ENCODE measurements at places on chromosomes 2 and 18.

DNA sequence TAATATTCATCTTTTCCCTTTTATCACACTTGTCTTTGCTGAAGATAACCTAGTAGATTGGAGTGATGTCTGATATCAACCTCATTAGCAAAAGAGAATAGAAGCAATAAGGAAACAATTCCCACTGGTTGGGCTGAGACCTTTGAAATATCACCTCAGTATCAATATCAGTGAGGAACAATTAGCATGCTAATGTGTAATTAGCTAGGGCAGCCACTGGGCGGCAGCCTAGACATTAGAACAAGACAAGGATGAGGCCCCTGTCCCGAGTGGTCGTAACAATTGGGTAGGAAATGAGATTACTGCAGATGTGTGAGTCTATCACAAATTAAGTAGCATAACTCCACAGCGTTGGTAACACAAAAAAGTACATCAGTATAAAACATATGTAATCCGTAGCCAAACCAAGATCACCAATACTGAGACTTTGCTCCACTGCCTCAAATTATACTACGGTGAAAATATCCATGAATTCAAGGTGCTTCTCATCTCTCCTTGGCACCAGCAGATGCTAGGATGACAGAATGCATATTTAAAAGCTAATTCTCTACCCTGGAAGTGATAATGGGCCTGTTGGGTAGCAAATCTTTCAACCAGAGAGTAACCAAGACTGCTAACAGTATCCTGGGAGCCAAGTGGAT lies 99.1 kb downstream of the ALPK2 start:
- peak; percentile 60 for DNase-seq

GRCh38 chr2:67500541-67500940 lies 103.4 kb downstream of the ETAA1 start:
- no peak for DNase-seq

GRCh38 chr2:1253629-1254028 lies 159.6 kb upstream of the TPO start:
- no peak for DNase-seq

DNA sequence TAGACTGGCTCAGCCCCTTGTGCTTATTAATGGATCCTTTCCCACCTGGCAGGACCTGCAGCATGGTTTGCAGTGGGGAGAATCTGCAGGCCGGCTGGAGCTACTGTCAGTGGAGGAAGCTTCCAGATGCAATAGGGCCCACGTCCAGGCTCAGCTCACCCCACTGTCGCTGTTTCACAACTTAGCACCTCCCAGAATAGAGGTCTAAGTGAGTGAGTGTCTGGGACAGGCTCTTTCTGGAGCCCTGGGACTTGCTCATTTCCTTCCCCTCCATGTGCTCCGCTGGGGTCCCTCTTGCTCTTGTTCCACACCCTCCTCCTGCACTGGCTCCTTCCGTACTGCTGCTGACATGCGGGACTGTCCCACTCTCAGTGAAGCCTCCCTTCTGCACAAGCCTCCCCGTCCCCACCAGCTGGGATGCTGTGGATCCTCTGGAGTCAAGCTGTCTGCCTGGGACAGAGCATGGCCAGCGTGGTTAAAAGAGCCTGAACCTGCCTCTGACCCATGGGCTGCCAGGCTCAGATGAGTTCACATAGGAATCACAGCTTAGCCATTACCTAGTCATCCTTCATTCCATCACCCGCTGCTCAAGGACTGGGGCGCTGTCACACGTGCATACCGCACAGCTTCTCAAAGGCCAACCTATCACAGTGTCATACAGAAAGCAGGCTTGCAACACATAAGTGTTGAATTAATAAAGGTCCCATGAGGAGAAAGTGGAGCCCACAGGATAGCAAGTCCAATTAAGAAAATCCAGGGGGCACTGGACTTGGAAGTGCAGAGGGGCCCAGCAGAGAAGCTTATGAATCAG lies 135.9 kb downstream of the ACKR3 start:
- DNase-seq = no peak

DNA sequence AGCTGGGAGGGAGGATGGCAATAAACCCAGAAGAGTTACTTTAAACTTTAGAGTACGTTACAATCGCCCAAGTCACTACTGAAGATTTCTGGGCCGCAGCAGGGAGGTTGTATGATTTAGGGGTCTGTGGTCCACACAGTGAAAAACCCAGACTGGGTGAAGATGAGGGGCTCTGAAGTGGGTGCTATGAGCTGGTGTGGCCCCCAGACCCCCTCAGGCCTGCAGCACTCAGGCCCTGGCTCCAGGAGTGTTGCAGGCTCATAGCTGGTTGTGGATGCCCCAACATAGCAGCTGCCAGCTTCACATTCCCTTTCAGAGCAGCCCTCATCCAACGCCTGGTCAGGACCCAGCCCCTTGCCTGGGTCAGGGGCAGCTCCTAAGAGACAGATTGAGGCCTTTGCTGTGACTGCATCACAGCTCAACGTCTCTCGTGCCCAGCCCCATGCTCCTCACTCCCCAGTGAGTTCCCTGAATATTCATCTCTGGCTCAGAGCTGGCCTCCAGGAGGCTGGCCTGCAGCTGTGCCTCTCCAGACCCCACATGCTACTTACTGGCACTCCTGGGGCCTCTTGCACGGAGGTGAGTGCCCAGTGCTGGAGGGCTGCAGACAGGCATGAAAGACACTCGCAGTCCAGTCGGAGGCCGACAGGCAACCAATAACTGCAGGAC lies 94.5 kb upstream of the MYCN start:
- DNase-seq = no peak

GRCh38 chr2:69465513-69466456 lies 28.6 kb upstream of the NFU1 start:
- DNase-seq = no peak

DNA sequence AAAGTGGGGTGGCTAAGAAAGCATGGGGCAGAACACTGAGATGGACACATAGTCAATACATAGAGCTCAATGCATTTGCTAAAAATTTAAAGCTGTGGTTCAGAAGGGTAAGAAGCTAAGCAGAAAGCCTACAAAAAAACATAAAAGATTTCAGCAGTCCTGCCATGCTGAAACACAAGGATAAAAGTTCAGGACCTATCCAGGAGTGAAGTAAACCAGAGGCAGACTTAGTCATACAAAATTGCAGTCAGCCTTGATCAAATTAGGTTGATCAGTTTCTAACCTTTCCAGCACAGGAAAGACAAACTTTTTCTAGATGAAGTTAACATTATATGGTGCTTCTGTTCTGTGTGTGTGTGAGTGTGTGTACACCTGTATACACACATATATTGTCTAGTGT lies 120.8 kb upstream of the RBMS1 start:
- no peak for DNase-seq

GRCh38 chr2:79855264-79856006 lies 342.6 kb downstream of the CTNNA2 start:
- DNase-seq = no peak

DNA sequence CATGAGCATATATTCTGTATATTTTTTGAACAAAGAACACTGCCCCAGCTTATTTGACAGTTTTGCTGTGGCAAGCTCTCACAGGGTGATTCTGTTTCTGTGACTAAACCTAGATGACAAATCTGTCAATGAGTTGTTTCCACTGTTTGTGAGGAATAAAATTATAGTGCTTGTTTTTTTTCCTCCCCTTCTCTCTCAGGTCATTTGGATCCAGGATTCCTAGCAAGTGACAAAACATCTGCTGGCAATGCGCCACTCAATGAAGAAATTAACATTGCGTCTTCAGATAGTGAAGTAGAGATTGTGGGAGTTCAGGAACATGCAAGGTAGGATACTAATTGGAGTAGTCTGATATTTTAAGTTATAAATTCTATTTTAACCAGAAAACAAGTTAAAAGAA lies 149.3 kb downstream of the HAUS1 start:
- no peak for DNase-seq

DNA sequence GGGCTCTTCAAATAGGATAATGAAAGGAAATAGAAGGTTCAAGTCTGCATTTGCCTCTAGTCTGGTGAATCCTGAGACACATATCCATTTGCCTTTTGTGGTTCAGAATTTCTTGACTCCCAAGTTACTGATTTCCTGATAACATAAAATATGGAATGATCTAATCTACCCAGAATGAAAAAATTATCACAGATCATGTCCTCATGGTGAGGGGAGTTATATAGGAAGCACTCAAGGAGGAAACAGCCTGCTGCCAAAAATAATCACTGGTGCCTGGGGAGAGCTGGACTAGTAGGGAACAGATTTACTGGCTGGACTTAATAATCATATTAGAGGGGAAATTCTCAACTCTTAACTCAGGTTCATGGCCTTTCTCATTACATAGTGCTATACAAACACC lies 95.5 kb upstream of the STK17B start:
- DNase-seq = no peak

DNA sequence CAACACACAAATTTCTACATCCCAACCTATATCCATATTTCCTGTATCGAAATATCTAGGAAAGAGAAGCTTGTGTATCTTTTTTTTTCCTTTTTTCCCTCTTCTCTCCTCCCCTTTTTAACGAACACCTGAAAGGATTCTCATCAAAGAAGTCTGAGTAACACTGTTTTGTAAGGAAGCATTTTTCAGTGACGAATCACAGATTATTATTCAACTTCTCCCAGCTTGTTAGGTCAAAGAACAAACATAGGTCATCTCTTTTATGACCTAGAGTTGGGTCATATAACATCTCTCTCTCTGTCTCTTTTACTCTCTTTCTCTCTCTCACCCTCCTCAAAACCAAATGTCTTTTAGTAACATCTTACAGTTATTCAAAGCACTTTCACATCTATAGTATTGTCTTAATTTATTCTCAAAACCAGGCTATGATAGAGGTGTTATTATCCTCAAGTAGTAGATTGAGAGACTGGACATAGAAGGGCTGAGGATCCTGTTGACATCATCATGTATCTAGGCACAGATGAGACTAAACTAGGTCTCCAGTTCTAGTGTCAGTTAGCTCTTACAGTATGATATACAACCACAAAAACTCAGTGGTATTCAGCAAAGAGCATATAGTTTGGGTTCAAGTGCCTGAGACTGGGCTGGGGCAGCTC lies 80.1 kb upstream of the SPOPL start:
- no peak for DNase-seq

GRCh38 chr2:157087373-157088002 lies 170.0 kb upstream of the GALNT5 start:
- no peak for DNase-seq

- DNase-seq = no peak
These were observed 36.7 kb downstream of the AFF3 start for GRCh38 chr2:100105678-100106054.

DNA sequence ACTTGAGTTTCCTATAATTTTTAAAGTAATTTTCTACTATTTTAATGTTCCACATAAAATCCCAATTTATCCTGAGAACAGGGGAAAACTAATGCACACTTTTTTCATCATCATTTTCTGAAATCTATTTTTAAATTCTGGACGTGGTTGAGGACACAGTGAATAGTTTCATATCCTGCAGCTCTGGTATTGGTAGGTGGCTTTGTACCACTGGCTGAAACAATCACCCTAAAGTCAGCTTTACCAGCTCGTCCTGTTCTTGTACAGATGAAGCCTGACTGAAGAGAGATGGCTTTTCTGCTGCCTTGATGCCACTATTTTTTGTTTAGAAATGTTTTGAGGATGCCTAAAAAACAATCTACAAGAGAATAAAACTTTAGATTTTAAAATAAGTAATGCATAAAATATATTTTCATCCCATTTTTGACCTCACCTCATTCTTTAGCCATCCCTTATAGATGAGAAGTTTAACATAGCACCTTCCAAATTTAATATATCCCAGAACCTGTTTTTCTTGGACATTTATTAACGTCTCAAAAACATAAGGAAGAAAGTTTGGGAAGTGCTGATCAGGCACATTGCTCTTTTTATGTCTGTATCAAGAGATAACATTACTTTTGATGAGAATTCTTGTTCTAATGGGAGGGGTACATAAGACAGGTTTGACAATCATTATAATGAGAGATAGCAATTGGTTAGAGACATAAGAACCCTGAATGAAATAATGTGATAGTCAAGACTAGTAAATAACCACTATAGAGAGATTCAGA lies 80.9 kb downstream of the GALNT1 start:
- DNase-seq = no peak

GRCh38 chr18:74116633-74117554 lies 30.7 kb downstream of the FBXO15 start:
- no peak for DNase-seq

GRCh38 chr2:132719480-132719879 lies 49.5 kb upstream of the LYPD1 start:
- DNase-seq = no peak

DNA sequence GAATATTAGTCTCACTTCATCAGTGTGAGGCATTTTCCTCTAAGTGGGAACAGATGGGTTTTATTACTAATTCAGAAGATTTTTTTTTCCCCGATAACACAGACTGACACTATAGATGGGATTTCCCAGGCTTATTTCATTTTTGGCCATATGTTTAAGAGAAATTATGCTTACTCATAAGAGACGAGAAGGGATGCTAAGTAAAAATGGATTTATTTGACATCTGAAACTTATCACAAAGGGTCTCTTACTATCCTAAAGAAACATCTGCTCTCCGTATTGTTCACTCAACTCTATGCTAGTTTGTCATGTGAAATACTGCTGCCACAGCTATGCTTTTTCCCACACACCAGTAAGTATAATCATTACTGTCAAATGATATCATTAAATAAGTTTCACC lies 1476.3 kb downstream of the LRP1B start:
- DNase-seq = no peak

DNA sequence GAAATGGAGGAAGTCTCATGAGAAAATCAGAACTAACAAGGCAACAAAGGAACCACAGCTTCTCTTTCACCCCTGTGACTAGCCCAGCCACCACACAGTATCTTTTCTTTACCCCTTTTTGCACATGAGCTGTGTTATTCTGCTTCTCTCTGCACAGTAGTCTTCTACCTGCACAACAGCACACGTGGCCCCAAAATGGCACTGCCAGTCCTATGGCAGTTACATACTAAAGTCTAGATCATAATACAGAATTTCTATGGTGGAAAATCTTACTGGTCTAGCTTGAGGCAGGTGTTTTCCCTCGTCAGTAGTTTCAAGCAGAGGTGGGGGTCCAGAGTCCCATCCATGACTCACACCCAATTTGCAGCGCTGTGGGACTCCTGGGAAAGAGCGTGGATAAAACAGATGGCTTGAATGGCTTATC lies 177.7 kb downstream of the DIS3L2 start:
- DNase-seq = peak; percentile 4

- no peak for DNase-seq
These were observed 368.9 kb upstream of the HS6ST1 start for GRCh38 chr2:128687565-128687964.

- DNase-seq = no peak
These were observed 545.4 kb downstream of the CCDC85A start for GRCh38 chr2:56729212-56729611.

- DNase-seq = no peak
These were observed 70.5 kb downstream of the TGIF1 start for GRCh38 chr18:3520230-3521085.

DNA sequence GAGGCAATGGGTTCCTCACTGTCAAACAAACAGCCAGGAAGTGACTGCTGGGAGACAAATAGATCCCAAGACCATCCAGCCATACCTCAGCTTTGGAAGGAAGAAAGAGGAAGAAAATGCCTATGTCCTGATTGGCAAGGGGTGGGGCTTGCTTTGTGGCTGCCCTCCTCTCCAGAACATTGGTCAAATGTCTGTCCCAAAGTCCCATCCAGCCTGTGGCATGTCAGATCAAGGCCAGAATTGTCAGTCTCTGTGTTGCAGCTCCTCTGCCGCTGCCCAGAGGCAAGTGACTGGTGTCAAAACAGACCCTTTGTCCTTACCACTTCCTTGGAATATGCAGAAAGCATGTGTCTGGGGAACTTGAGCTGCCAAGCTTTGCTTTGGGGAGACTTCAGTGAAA lies 63.0 kb upstream of the SMAD2 start:
- no peak for DNase-seq

All from CD4-positive, alpha-beta T cell treated with Interleukin-6 at 100 ng/mL for 8 hours (primary cell).